Right cardiac atrium (tissue), 5 donors: ENCODE measurements at places on chromosomes 11 and 22. TPM values are rescaled to one million over a fixed set of nuclear protein-coding genes. Genes with fewer than 3 reads are reported as not detected.
A peak's percentile ranks its signal among the peaks of the same experiment; 100 is the strongest.

DNA sequence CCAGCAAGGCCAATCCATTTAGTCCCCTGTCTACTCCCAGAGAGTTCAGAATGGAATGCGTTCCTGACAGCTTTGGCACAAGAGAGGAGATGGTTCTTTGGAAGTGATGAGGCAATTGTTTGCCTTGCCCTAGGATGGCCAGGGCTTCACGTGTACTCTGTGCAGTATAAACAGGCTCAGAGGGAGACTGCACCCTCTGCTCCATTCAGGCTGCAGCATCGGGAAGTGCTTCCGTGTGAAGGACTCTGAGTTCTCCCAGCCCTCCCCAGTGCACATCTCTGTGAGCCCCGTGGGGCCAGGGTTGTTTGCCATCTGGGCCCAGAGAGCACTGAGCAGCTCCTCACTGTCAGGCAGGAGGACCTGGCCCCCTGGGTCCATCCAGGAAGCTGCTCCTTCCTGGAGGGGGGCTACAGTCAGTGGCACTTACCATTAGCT lies 215.3 kb upstream of the TBCEL start:
- DNase-seq, result no peak

GRCh38 chr22:23622634-23623033 lies 9.5 kb downstream of the DRICH1 start:
- DNase-seq, result no peak

- no peak for DNase-seq
Measured at GRCh38 chr11:11519184-11519583, 102.6 kb downstream of the GALNT18 start.

GRCh38 chr22:40813912-40814315 lies 5.2 kb downstream of the SLC25A17 start:
- DNase-seq, result no peak

- DNase-seq, result no peak
Measured at GRCh38 chr22:24688256-24688655, 85.3 kb downstream of the GGT1 start.

DNA sequence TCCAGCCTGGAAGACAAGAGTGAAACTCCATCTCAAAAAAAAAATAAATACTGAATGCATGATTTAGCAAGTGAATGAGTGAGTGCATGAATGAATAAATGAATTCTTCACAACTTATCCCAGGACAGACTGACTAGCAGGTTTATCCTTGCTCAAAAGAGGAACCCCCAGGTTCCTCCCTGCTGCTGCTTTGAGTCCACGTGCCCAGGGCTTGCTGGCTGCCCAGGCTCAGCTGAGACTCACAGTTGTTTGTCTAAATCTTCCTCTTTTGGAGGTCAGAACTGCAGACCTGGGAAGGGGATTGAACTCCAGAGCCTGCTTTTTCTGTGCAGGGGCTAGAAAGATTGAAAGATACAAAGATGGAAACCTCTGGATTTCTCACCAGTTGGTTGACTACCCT lies 117.4 kb upstream of the TMEM45B start:
- DNase-seq, result no peak

- no peak for DNase-seq
Measured at GRCh38 chr11:122706291-122707088, 51.0 kb downstream of the UBASH3B start.

DNA sequence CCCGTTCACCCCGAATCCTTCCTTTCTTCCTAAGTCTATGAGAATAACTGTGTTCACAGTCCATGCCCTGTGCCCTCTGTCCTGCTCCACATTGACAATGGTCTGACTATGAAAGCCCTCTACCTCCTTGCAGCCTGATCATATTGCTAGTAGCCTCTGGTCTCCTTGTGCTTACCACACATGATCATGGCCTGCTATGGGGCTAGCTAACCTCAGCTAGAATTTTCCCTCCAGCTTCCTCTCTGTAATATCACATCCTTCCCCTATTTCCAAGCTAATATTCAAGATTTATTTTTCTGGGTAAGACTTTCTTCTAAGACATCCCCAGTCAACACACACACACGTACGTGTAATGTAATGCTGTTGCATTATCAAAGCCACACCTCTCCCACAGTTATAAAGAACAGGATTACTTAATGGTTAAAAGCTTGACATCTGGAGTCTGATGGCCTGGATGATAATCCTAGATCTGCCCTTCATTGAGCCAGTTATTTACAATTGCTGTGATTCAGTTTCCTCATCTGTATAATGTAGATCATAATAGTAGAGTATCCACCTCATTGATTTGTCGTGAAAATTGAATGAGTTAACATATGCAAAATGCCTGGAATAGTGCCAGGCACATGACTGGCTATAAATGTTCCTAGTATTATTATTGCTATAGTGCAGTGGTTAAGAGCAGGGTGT lies 214.4 kb upstream of the BLID start:
- DNase-seq, result no peak

- DNase-seq, result peak; percentile 73
Measured at GRCh38 chr11:118610225-118610772, 2.9 kb downstream of the PHLDB1 start.

GRCh38 chr11:26675233-26675928 lies 46.5 kb downstream of the SLC5A12 start:
- DNase-seq, result no peak

Gene PKNOX2
- polyA plus RNA-seq, result 8.1 TPM
